ENCODE measurements at places on chromosomes 1 and 21.

DNA sequence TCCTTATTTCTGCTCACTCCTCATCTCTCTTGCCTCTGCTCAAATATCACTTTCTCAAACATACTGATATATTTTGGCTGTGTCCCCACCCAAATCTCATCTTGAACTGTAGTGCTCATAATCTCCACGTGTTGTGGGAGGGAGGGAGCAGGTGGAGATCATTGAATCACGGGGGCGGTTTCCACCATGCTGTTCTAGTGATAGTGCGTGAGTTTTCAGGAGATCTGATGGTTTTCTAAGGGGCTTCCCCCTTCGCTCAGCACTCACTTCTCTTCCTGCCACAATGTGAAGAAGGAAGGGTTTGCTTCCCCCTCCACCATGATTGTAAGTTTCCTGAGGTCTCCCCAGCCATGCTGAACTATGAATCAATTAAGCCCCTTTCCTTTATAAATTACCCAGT lies 26.6 kb downstream of the ZBTB8OS start:
- DNase-seq, result no peak

DNA sequence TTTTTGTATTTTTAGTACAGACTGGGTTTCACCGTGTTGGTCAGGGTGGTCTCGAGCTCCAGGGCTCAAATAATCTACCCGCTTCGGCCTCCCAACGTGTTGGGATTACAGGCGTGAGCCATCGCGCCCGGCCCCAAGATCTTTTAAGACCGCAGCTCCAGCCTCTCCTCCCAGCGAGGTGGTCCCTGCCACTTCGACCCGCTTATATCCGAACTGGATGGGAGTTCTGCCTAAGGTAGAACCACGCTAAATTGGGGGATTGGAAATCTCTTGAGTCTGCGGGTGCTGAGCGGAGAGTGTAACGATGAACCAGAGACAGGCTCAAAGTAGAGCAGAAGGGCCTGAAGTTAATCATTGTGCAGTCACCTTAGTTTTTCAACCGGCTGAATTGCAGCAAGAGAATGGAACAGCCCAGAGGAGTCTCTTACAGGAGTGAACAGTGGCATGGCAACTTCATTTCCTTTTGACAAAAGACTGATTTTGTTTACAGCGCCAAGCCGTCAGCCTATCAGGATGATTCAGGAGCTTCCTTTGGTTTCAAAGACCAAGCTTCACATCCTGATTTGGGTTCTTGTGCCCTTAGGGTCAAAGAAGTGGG lies 726 bp upstream of the CYB5R1 start:
- DNase-seq, result no peak

GRCh38 chr1:154154534-154155191 lies at the start of gene NUP210L:
NUP210L (minus strand) TSS chr1:154155073.
- peak; percentile 44 for DNase-seq

- no peak for DNase-seq
Measured at GRCh38 chr1:46659307-46659870, 8.8 kb downstream of the ATPAF1 start.

DNA sequence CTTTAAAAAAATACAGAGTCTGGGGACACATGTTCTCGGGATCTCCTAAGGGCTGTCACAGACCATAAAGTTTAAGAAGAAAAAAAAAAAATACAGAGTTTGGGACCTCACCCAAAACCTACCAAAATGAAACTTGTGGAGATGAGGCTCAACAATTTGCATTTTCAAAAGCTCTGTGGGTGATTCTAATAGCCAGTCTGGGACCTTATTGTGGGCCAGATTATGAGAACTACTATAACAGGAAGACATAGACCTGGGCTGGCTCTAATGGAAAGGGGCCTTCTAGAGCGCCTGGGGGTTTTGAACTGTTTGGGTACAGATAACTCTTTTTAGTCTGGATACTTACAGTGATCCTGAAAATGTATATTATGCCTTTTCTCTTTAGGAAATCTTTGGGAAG lies 69.1 kb downstream of the LAMC1 start:
- DNase-seq, result no peak

- DNase-seq, result no peak
Measured at GRCh38 chr1:164622068-164622845, 63.3 kb downstream of the PBX1 start.

DNA sequence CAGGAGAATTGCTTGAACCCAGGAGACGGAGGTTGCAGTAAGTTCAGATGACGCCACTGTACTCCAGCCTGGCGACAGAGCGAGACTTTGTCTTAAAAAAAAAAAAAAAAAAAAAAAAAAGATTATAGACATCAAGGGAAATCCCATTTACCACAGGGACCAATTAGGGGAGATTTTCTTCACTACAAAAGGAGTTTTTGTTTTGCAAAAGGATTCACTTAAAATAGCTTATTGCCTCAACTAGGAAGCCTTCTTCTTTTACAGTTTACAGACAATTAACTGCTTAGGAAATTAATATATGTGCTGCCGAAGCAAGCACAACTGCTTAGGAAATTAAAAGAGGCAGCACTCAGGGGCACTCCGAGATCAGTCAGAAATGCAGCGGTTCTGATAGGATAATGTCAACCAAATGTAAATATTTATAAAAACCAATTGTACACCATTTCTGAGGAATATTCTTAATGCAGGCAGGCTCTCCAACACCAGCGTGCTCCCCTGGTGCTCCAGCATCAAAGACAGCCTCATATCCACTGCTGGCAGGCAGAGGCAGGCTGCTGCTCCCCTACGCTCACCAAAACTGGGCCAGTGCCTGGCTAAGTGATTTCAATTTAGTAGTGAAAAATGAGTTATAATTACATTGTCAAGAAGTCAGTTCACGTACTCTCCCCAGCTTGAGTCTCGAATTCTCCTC lies 107.9 kb upstream of the RAB4A start:
- no peak for DNase-seq

GRCh38 chr1:58158506-58159433 lies 387.8 kb downstream of the OMA1 start:
- no peak for DNase-seq

DNA sequence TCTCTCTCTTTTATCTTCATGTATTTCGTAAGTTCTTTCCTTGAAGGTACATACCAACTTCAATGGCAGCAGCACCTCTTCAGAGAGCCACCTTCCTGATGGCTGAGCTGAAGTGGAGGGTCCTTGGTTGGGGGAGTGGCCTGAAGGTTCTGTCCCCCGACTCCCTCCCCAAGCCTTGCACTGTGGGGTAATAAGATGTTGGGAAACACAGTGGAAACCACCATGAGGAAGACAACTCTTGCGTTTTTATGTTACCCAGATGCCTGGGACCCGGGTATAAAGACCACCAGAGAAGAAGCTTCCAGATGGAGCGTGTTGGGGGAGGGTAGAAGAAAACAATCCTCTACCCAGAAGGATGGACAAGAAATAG lies 794 bp downstream of the KRTAP12-3 start:
- DNase-seq, result no peak

DNA sequence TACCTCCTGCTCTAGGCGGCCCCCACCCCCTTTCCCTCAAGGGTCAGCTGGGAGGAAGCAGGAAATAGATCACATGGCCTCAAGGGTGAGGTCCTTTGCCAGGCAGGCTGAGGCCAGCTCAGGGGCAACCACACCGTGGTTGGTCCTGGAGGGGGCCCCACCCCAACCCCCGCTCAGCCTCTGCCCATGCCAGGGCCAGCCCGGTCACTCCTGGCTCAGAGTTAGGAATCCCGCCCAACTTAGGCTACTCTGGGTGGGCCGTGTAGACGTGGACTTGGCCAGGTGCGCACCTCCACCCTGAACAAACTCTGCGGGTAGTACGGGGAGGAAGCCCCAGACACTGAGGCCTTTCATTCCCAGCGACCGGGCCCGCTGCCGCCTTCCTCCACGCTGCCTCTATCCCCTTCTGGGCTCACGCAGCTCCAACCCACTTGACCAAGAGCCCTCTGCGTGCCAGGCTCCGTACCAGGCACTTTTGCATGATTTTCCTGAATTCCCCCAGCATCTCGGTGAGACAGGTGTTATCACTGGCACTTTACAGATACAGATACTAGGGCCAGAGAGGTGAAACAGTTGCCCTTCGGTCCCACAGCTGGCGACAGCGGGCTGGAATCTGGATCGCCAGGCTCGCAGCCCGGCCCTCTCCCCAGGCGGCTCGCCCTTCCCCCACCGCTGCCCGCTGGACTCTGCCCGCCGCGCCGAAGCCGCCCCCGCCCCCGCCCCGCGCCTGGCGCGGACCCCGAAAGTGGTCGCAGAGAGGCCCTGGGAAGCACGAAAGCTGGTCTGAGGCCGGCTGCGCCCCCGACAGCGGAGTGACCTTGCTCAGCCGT lies 769 bp downstream of the GALE start:
- DNase-seq, result peak; percentile 34

DNA sequence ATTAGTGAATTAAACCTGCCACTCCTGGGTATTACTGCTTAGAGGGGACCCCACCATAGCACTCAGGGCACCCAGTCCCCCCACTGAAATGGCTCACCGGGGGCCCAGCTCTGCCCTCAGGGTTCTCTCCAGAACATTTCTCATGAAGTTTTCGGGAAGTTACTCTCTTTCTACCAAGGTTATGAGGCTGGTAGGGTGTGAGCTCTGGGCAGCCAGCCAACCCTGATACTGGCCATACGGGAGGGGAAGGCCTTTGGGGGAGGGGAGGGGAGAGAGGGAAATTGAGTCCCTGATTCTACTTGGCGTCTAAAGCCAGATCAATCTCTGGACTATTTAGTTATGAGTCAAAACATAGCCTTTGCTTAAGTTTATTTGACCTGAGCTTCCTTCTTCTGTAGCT lies 12.9 kb upstream of the PDE9A start:
- no peak for DNase-seq

DNA sequence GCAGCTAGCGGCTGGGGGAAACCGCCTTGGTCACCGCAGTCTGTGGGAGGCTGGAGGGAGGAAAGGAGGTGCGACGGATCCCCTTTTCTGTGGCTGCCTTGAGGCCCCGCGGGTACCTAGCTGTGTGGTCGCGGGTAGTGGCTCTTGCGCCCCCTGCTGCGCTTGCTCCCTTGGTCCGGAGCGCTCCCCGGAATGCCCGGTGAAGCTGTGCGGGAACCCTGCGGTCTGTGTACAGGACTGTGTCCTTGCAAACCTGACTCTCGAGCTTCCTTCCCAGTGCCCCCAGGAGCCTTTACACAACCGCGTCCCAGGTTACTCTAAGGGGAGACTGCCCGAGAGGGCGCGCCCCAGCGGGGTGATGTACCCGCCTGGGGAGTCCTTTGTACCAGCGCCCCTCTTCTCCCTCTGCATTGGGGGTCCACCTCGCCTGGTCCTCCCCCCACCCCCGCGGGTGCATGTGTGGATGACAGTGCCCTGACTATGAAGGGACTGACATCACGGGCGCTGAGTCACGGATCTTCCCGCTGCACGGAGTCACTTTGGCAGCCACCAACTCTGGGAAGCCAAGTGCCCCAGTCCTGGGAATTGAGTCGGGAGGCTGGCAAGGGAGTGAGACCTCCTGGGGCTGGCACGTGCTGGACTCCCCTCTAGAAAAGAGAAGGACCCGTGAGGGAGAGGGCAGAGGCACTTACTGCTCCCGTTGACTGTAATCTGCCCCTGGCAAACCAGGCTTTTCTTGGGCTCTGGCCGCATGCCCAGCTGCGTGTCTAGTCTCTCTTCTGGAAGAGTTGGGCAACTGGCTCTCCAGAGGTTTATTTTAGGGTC lies 816 bp downstream of the IL6R start:
- DNase-seq, result peak; percentile 58

DNA sequence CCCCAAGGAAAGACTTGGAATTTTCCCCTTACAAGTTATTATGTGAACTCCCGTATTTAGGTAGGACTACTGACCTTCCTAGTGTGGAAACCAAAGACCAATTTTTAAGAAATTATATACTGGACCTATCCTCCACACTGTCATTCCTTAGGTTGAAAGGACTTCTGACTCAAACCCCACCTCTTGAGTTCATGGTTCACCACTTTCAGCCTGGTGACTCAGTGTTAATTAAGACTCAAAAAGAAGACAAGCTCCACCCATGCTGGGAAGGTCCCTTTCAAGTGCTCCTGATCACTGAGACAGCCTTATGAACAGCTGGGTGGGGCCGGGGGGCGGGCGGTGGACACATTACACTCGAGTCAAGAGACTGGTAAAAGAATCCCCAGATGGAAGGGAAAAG lies 113.2 kb downstream of the LRRC53 start:
- no peak for DNase-seq

- DNase-seq, result no peak
Measured at GRCh38 chr1:12244078-12244477, 14.2 kb downstream of the VPS13D start.

DNA sequence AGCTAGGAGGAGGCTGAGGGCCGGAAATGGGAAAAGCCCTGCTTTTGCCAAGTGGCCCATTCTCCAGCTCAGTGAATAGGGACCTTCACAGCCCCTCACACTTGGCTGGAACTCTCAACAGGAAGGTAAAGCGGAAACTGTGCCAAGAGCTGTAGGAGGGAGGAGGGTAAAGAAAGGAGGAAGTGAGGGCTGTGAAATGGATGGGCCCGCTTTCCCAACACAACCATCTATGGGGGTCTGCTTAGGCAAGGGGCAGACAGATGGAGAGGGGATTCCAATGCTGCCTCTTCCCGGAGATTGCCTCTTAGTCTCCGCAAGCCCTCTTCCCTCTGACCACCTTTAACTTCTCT lies 5.2 kb downstream of the INKA2 start:
- no peak for DNase-seq

GRCh38 chr1:110159168-110159567 lies 8.9 kb downstream of the SLC6A17 start:
- DNase-seq, result no peak

DNA sequence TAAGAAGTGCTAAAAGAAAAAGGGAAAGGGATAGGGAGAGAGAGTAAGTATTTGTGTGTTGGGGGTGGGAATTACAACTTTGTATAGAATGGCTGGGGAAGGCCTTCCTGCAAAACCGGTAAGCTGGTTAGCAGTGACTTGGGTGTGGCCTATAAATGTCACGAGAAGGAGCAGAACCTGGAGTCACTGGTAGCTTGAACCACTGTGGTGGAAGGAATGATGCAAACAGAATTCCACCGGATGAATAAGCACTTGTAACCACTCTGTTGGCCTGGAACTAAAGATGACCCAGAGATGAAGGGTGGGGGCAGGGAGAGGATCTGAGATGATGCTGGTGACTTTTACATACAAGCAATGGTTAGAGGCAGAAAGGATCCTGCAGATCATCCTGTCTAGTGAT lies 8.9 kb downstream of the XKR8 start:
- DNase-seq, result peak; percentile 93

GRCh38 chr1:73604211-73604610 lies 593.8 kb downstream of the LRRIQ3 start:
- no peak for DNase-seq

DNA sequence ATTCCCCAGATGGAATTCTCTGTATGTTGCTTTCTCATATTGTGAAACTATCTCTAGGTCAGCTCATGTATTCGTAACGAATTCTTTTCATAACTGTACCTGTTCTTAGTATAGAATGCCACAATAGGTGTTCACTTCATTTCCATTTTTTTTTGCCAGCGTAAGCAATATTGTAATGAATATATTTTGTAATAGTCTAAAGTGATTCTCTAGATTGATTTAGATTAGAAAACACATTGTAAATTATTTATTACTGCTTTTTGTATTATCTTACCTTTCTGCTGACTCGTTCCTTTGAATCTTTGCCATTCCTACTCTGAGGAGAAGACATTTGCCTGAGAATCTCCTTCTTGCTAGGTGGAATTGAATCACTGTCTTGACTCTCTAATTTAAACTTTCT lies 14.8 kb downstream of the PDC start:
- DNase-seq, result no peak

GRCh38 chr1:230044729-230045128 lies 22.3 kb upstream of the GALNT2 start:
- DNase-seq, result no peak

All from fibroblast of the aortic adventitia (primary cell).